ENCODE measurements at places on chromosomes 1 and 21.

DNA sequence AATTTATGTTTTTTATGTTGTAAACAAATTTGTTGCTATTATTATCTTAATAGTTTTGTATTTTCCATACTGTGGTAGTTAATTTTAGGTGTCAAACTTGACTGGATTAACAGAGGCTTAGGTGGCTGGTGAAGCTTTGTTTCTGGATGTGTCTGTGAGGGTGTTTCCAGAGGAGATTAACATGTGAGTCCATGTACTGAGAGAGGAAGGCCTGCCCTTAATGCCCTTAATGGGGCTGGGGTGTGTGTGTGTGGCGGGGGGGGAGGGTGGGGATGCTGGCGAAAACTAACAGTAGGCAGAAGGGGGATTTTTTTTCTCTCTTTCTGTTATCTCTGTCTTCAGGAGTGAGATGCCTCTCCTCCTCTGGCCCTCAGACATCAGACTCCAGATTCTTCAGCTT, 1.9 kb downstream of the OR14A16 start:
- H3K27ac ChIP-seq = no peak overlapping the region
- H3K36me3 ChIP-seq = no peaks in the 10 kb centered on the region
- no peaks in the 10 kb centered on the region for H3K27me3 ChIP-seq
- no peak overlapping the region for H3K4me3 ChIP-seq
- no peaks in the 10 kb centered on the region for H3K4me1 ChIP-seq

DNA sequence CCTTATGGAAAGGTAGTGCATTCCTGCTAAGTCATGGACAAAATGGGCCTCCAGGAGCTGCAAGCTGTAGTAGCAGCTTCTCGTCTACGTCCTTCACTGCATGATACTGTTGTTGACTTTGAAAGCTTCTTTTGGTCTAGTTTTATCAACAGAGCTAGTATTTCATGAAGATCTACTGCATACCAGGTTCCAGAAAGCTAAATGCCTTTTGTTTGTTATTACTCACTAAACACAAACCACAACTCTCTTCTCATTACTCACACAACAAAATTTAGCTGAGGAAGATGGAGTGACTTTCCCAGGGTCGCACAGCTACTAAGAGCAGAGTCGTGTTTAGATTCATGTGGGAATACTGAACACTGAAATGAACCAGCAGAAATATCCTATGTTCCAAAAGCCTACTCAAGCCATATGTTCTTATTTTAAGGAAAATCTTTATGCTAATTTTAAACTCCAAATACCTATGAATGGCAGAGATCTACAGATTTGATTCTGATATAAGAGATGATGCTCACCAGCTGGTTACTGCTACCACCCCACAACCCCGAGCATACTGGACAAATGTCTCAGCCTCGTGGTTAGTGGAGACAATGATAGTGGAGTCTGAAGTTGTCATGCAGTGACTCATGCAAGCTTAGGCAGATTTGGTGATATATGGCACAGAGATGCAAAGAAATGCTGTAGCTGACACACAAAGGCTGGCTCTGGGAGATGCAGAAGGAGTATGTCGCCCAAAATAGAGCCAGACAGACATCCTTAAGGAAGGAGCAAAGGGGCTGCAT, 20.6 kb downstream of the PGBD2 start:
- H3K27ac ChIP-seq = no peak overlapping the region
- no peaks in the 10 kb centered on the region for H3K27me3 ChIP-seq
- peak; percentile 21 for DNase-seq
- peaks cover 31% of the 10 kb centered on the region for H3K4me1 ChIP-seq
- H3K4me3 ChIP-seq = no peak overlapping the region

GRCh38 chr1:113931451-113931851, 2.3 kb downstream of the HIPK1 start:
- H3K27me3 ChIP-seq = no peaks in the 10 kb centered on the region
- peak overlapping the region; percentile 97 for H3K27ac ChIP-seq
- no peak for DNase-seq
- H3K36me3 ChIP-seq = peaks cover 15% of the 10 kb centered on the region
- H3K4me1 ChIP-seq = peaks cover 70% of the 10 kb centered on the region
- H3K4me3 ChIP-seq = peak overlapping the region; percentile 83

DNA sequence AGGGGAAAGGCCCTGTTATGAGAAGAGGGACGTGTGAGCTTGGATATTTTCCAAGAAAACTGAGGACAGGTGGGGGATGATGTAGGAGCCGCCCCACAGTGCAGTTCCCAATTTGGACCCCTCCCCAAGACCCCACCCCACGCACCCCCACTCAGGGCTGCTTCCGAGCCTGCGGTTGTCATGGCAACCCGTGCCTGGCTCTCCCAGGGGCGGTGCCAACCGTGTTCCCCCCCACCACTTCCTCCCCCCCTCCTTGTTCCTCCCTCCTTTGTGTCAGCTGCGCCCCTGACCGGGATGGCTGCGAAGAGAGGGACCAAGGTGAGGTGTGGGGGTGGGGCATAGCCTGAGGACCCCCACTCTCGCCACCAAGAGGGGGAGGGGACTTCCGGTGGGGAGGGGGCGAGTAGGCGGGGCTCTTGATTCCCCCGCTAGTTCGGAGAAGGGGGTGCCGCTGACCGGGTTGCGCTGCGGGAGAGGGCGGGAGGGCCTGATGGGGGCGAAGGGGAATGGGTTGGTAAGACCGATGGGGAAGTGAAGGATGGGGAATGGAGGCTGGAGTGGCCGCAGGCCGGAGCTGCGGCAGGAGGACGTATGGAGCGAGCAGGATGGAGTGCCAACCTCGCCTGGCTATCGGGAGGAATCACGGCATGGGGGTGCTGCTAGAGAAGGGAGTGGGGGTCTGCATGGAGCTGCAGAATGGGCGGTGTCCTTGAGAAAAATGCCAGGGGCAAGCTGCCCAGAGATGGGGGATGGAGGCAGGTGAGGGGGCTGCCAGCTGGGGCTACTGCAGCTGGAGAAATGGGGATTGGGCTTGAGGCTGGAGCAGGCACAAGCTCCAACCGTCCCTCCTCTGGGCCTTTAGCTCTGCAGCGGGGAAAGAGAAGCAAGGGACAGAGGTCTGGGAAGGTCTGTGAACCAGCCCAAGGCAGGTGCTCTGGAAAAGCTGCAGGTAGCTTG, 953 bp downstream of the TRIM46 start:
- H3K4me1 ChIP-seq = peaks cover 58% of the 10 kb centered on the region
- H3K4me3 ChIP-seq = peak overlapping the region; percentile 98
- peak; percentile 49 for DNase-seq
- H3K27me3 ChIP-seq = no peaks in the 10 kb centered on the region
- peaks cover 5% of the 10 kb centered on the region for H3K36me3 ChIP-seq

GRCh38 chr1:224493269-224493668, 58.7 kb upstream of the WDR26 start:
- H3K4me1 ChIP-seq = peaks cover 33% of the 10 kb centered on the region
- H3K27ac ChIP-seq = no peak overlapping the region
- H3K4me3 ChIP-seq = no peak overlapping the region
- peaks cover 5% of the 10 kb centered on the region for H3K36me3 ChIP-seq
- DNase-seq = no peak
- H3K27me3 ChIP-seq = no peaks in the 10 kb centered on the region

DNA sequence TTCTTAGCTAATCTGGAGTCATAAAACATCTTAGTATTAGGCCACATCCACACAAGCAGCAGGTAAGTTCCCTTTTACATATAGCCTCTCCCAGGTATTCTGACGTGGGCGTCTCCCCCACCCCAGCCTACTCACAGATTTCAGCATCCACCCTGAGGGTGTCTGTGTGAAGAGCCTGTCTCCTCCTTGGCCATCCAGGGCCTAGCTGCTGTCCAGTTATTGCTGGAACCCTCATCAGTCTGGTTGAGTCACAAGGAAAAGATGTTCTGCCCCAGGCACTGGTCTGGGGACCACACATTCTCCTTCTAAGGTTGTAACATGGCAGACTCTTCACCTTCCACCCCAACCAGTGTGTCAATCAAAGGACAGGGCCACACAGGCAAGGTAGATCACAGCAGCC, 57.6 kb downstream of the ETS2 start:
- H3K27ac ChIP-seq = no peak overlapping the region
- H3K4me1 ChIP-seq = peaks cover 7% of the 10 kb centered on the region
- no peaks in the 10 kb centered on the region for H3K36me3 ChIP-seq
- DNase-seq = no peak

DNA sequence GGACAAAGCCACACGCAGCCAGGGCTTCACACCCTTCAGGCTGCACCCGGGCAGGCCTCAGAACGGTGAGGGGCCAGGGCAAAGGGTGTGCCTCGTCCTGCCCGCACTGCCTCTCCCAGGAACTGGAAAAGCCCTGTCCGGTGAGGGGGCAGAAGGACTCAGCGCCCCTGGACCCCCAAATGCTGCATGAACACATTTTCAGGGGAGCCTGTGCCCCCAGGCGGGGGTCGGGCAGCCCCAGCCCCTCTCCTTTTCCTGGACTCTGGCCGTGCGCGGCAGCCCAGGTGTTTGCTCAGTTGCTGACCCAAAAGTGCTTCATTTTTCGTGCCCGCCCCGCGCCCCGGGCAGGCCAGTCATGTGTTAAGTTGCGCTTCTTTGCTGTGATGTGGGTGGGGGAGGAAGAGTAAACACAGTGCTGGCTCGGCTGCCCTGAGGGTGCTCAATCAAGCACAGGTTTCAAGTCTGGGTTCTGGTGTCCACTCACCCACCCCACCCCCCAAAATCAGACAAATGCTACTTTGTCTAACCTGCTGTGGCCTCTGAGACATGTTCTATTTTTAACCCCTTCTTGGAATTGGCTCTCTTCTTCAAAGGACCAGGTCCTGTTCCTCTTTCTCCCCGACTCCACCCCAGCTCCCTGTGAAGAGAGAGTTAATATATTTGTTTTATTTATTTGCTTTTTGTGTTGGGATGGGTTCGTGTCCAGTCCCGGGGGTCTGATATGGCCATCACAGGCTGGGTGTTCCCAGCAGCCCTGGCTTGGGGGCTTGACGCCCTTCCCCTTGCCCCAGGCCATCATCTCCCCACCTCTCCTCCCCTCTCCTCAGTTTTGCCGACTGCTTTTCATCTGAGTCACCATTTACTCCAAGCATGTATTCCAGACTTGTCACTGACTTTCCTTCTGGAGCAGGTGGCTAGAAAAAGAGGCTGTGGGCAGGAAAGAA, 8.1 kb downstream of the PSRC1 start:
- no peak for DNase-seq
- H3K36me3 ChIP-seq = no peaks in the 10 kb centered on the region
- no peak overlapping the region for H3K27ac ChIP-seq
- H3K4me1 ChIP-seq = peaks cover 7% of the 10 kb centered on the region
- H3K27me3 ChIP-seq = no peaks in the 10 kb centered on the region

GRCh38 chr1:200258447-200259375, 151.1 kb downstream of the ZNF281 start:
- DNase-seq = peak; percentile 11
- no peaks in the 10 kb centered on the region for H3K27me3 ChIP-seq
- no peak overlapping the region for H3K4me3 ChIP-seq
- peaks cover 28% of the 10 kb centered on the region for H3K4me1 ChIP-seq
- H3K36me3 ChIP-seq = no peaks in the 10 kb centered on the region

DNA sequence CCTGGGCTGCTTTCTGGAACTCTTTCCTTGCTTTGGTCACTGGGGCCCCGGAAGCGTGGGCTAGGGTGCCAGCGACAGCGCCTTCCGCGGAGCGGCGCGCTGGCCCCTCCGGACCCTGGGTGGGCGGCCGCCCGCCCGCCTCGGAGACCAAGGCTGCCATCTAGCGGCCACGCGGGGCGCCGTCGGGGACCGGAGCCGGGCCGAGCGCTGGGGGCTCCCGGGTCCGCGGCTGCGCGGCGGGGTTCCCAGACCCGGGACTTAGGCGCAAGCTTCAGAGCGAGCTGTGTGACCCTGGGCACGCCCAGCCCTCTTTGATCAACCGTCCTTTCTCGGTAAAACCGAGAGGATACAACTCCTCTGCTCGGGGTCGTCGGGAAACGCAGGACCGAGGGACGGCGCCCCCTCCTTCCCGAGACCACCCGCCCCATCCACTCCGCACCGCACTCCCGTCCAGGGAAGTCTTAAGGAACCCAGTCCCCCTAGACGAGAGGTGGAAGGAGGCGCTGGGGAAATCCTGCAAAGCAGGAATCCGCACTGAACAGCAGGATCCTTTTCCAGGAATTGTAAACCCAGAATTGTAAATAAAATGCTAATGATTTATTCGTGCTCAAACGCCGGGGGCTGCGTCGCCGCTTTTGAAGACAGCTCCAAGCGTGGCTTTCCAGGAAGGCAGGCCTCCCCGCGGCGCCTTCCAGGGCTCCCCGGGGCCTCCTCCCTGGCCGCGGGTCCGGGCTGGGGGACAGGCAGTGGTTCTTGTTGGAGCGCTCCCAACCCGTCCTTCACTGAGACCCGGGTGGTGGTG, 41.2 kb downstream of the RRAGC start:
- peaks cover 72% of the 10 kb centered on the region for H3K27me3 ChIP-seq
- no peak overlapping the region for H3K4me3 ChIP-seq
- H3K27ac ChIP-seq = no peak overlapping the region
- DNase-seq = peak; percentile 67
- H3K4me1 ChIP-seq = peaks cover 5% of the 10 kb centered on the region

GRCh38 chr1:25782608-25783201, 17.3 kb upstream of the SELENON start:
- no peak overlapping the region for H3K4me3 ChIP-seq
- no peaks in the 10 kb centered on the region for H3K27me3 ChIP-seq
- H3K4me1 ChIP-seq = peaks cover 13% of the 10 kb centered on the region

- H3K27me3 ChIP-seq = no peaks in the 10 kb centered on the region
- H3K36me3 ChIP-seq = peaks cover 42% of the 10 kb centered on the region
- peak overlapping the region; percentile 29 for H3K27ac ChIP-seq
- DNase-seq = peak; percentile 33
These were observed 56.4 kb downstream of the AHCTF1 start for GRCh38 chr1:246875041-246876026.

- no peak for DNase-seq
- H3K4me1 ChIP-seq = no peaks in the 10 kb centered on the region
These were observed 479.9 kb upstream of the PLXNA2 start for GRCh38 chr1:208724079-208724478.

- DNase-seq = no peak
- H3K4me3 ChIP-seq = peak overlapping the region; percentile 35
- H3K36me3 ChIP-seq = peaks cover 6% of the 10 kb centered on the region
- no peak overlapping the region for H3K27ac ChIP-seq
These were observed 7.9 kb upstream of the IL23R start for GRCh38 chr1:67158401-67158800.

- no peaks in the 10 kb centered on the region for H3K27me3 ChIP-seq
- no peak overlapping the region for H3K27ac ChIP-seq
- H3K4me1 ChIP-seq = peaks cover 20% of the 10 kb centered on the region
- DNase-seq = no peak
- H3K36me3 ChIP-seq = peaks cover 4% of the 10 kb centered on the region
These were observed 187.1 kb upstream of the CACYBP start for GRCh38 chr1:174812656-174813055.

- DNase-seq = no peak
- peaks cover 56% of the 10 kb centered on the region for H3K27me3 ChIP-seq
- H3K4me3 ChIP-seq = peak overlapping the region; percentile 51
- no peaks in the 10 kb centered on the region for H3K36me3 ChIP-seq
- H3K4me1 ChIP-seq = peaks cover 4% of the 10 kb centered on the region
These were observed 899 bp downstream of the OPRD1 start for GRCh38 chr1:28812669-28813468.

GRCh38 chr1:186033847-186034271, 299.7 kb downstream of the HMCN1 start:
- peak overlapping the region; percentile 16 for H3K27ac ChIP-seq
- H3K4me1 ChIP-seq = no peaks in the 10 kb centered on the region
- no peak for DNase-seq
- H3K4me3 ChIP-seq = no peak overlapping the region
- no peaks in the 10 kb centered on the region for H3K27me3 ChIP-seq

GRCh38 chr1:52365071-52365745, 797 bp downstream of the CC2D1B start:
- peak overlapping the region; percentile 94 for H3K27ac ChIP-seq
- H3K4me3 ChIP-seq = peak overlapping the region; percentile 92
- H3K27me3 ChIP-seq = no peaks in the 10 kb centered on the region
- peak; percentile 29 for DNase-seq

Data from activated T-cell treated with anti-CD3 and anti-CD28 coated beads, Interleukin-2, amount 50 U/mL, for 72 hours (primary cell).